ENCODE measurements at places on chromosomes 3 and 15.

GRCh38 chr3:83890763-83891135 lies 1068.0 kb upstream of the CADM2 start:
- DNase-seq: no peak

DNA sequence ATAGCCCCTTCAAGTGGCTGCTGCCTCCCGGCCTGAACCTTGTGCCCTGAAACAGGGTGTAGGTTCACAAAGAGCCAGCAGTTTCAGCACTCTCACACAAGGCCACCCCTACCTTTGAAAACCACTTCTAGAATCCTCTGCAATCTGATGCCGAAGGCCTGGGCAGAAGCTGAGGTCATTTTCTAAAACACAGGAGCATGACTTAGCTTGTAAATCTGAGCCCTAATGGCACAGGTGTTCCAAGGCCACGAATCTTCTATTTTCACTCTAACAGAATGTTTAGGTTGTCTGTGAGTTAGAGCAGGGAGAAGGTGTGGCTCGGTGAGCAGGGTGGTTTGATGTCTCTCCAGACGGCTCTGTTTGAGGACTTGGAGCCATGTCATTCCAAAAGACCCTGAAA lies 62.3 kb downstream of the SYNM start:
- no peak for DNase-seq

GRCh38 chr3:46899151-46900006 lies 21.9 kb downstream of the PTH1R start:
- no peak for DNase-seq

DNA sequence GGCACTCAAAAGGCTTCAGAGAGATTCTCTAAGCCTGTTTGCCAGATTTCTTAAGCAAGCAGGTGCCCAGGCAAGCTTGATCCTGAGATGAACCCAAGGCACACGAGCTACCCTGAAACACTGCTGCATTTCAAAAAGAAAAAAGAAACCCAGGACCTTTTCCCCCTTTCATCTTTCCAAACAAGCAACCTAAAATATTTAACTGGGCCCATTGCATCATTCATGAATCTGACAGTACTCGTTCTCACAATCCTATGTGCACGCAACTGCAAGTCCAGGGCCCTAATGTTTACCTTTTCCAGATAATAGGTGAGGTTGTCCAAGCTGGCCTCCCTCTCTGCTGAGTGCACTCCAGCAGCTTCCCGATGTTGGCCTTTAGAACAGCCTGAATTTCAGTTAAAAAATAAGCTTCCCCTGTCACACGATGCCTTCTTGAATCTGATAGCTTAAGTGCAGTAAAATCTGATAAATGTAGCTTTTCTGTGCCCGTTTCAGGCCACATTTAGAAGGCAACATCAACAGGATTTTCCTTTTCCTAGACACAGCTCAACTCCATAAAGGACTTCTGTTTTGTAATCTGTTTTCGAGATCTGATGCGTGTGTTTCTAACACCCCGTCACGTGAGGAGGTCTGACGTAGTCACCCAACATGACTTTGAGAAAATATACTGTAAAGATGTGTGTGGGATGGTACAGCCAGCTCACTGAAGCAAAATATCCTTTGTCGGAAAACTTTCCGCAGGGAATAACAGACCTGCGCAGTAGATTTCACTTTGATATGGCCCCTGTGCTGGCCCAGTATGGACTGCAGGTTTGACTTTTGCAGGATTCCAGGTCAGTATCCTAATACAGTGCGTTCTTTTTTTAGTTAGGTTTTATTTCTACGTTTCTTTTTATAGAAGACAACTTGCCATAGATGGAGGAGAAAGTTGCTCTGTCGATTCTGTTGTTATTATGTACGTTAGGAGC lies 55.1 kb upstream of the RASA2 start:
- DNase-seq: no peak

DNA sequence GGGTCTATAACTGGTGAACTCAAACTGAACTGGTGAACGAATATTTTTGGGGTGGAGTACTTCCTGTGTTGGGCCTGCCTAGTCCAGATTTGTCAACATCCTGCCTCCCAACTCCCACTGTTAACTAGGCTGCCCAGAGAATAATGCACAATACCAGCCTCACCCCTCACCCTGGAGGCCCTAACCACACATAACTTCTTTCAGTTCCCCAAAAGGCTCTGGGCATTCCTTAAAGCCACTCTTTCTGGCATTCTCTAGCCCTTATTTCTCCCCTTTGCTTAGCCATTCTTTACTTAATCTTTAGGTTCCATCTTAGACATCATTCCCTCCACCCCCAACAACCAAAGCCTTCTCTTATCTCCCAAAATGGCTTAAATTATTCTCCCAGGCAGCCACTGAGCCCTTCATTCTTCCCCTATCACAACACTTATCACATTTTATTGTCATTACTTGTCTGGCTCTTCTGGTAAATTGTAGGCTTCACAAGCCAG lies 9.1 kb upstream of the SEC11A start:
- no peak for DNase-seq

DNA sequence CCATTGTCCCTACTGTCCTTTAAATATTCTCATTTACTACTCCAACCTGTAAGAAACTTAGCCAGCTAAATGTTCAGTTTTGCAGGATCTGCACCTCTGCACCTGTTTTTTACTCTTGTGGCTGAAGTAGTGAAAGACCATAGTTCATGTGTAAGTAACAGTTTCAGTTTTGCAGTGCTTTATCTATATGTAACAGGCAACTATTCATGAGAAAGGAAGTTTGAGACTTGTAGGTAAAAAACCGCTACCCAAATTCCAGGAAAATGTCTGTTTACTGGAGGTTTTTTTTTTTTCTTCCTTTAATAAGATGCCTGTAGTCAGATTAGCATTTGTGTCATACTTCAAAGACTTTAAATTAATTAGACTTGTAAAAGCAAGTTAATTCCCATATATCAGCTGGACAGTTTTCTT lies 25.4 kb upstream of the MBNL1 start:
- DNase-seq: no peak

- DNase-seq: no peak
These were observed 151.5 kb downstream of the GOLGA6L4 start for GRCh38 chr15:84387086-84387485.

GRCh38 chr3:153783741-153784480 lies 337.3 kb upstream of the ARHGEF26 start:
- DNase-seq: no peak

DNA sequence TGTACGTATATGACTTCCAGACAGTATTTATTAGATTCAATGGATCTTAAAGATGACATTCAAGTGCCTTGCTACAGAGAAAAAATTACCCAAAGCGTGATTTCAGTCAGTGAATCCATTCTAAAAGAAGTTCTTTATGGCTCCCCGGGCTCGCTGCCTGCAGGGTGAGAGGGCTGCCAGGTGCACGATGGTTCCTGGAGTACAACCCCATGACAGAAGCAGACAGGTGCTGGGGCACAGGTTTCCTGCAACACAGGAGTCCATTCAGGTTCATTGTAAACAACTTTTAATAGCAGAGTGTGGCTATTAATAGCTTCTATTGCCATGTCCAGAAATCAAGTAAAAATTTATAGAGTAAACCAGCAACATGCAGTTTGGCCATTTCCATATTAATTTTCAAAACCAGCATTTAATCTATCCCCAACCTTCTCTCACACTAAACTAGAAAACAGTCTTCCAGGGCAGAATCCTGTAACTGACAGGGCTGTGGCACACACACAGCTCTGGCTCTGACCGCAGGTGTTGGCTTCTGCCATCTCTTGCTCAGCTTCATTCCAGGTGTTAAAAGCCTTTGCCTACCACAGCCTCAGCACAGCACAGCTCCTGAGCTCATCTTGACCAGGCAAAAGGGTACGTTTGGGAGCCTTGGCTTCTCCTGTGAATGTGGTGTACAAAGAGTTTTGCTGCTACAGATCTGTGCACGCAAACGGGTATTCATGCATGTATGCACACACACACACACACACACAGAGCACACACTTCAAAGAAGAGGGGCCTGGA lies 185.9 kb downstream of the MEX3B start:
- peak; percentile 8 for DNase-seq

GRCh38 chr15:29101491-29101890 lies 168.1 kb downstream of the NSMCE3 start:
- DNase-seq: no peak

DNA sequence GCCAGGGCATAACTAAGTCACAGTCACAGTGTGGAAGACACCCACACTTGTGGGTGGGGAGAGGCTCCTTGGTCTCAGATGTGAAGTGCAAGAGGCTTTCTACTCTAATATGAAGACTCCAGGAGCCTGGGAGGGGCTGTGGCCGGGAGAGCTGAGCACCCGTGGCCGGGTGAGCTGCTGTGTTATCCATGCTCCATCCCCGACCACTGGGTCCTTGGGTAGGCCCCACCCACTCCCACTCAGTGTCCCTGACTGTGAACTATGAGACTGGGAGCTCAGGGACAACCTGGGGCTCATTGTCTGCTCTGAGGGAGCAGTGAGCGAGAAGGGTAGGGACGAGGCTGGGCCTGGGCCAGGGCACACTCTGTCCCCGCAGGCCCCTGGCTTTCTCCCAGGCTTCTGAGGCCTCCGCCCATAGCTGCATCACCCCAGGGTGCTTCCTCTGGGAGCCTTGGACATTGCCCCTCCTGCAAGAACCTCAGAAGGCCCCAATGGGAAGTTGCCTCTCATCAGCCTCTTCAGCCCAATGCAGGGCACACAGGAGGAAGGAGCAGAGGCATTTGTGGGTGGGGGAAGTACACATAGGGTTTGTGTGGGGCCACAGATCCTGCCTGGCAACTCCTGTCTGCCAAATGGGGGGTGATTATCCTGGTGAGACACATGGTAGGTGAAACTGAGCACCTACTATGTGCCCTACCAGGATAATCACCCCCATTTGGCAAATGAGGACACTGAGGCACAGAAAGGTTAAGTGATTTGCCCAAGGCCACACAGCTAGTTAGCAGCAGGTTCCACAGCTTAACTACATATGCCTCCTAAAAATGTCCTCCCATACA lies 2.4 kb downstream of the ANPEP start:
- no peak for DNase-seq

DNA sequence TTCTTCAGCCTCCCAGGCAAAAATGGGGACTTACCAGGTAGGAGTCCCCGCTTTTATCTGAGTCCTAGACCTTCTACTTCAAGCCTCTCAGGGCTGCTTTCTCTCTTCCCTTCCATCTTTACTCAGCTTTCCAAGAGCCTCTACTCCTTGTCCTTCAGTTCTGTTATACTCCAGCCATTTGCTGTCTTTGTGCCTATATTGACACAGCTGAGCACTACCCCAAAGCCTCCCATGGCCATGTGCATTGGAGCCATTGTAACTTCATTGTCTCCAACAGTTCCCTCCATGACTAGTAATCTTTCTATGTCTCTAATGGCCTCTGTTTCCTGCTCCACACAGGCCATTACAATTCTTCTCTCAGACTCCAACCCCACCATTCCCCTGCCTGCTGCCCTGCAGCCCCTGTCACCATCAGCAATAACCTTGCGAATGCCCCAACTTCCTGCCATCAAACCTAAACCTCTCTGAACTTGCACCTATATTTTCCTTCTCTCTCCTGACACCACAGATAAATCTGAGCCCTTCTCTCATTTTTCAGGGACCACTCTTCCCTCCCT lies 77.9 kb upstream of the ADPGK start:
- no peak for DNase-seq

- DNase-seq: no peak
These were observed 40.2 kb upstream of the FAM107A start for GRCh38 chr3:58617338-58617761.

DNA sequence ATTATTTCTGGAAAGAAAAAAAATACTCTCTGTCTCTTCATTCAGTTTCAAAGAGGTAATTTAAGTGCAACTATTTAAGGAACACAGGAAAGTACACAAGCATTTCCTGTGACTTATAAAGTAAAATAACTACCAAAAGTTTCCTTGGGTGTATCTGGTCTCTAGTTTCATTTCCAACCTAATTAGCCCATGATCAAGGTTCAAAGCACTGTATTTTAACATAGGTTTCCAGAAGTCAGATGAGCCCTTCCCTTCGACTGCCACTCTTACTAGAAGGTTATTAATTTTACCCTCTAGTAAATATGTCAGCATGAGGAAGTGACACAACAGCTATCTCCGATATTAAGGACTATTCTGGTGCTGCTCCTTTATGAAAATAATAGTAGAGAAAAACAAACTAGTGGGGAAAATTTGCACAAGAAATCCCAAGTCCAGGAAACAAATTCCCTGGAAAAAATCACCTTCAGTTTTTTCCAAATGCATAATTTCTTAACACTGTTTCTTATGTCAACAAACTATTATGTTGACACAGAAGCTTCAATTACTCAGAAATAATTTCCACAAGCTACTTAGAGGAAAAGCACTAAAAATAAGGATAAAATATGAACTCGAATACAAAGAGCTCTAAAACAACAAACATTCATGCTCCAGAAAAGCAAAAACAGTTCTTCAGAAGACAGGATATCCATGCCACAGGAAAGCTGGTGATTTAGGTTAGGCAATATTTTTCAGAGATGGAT lies 35.3 kb downstream of the CCPG1 start:
- DNase-seq: no peak

DNA sequence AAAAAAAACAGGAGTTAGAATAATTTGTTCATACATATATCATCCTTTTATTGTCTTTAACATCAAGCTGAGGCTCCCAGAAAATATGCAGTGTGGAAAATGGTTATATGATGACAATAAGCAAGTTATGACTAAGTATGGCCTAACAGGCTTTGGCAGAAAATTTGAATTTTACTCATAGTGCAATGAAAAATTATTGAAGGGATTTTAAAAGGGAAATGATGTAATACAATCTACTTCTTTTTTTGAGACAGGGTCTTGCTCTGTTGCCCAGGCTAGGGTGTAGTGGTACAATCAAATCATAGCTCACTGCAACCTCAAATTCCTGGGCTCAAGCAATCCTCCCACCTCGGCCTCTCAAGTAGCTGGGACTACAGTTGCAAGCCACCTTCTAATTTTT lies 78.7 kb downstream of the FAIM start:
- DNase-seq: no peak

DNA sequence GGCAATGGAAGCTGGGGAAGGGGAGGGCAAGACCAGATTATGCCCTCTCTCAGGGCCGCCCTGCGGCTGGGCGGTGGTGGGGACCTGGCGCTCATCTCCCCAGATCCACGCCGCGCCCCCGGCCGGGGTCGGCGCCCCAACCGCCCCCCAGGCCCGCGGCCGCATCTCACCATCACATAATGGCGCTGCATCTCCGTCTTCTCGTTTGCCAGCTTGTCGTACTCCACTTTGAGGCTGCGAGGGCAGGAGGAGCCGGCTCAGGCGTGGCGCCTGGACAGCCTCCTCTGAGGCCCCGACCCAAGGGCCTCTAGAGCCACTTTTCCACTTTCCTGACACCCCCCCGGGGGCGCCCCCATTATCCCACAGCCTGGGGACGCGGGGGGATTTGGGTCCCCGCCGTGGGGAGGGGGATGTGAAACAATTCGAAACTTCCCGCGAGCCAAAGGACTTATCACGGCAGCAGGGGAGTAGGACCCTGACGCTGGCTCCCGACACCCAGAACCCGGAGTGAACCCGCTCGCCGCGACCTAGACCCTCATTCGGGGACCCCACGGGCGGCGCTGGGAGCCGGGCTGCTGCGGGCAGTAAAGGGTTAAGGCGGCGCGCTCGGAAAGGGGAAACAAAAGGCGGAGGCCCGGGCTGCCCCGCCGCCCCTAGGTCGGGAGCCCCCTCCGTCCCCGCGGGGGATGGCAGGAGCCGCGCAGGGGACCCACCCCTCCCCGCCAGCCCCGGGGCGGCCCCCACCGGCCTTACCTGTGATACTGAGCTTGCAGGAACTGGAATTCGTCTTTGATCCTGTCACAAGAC lies 2.1 kb downstream of the TLE3 start:
- no peak for DNase-seq

All from SHP77 (cell line).